ENCODE measurements at places on chromosomes 6 and 20.

DNA sequence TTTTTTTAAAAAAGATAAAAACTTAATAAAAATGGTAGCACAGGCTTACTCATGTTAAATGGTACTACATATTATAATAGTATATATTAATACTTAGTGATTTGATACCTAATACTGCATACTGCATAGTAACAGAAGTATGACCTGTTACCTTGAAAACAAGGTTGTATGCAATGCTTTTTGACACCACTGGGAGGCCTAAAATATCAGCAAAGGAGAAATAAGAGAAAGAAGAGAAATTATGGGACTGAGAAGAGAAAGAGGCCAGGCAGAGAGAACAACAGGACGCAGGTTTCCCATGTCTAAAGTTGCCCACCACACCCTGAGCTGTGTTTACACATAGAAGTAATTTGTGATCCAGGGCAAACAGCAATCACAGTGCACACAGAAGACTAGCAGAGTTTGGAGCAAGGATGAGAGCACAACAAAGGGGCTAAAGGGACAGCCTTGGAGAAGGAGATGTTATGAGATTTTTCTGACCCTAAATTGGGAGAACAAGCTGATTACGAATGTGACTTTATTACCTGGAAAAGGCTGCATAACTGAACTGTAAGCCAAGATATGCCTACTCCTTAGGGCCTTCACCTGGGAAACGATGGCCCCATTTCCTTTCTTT is 73.2 kb downstream of the ROS1 start:
- DNase-seq, result no peak

GRCh38 chr20:53413186-53413631 is 180.4 kb downstream of the ZNF217 start:
- DNase-seq, result no peak

DNA sequence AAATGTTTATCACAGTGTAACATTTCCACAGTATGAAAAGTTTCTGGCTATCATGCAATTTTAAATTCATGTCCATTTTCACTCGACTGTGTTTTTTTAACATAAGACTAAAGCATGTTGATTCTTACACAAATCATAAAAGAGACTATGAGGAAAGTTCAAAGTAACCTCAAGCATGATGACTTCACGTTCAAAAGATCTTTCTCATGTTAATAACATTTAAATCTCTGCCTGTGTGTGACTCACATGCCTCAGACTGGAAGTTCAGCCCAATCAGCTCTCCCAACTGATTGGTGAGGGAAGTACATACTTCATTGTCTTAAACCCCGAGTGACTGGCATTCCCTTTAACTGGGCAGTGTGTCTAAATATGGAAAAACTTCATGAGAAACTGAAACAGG is 37.4 kb downstream of the ATXN1 start:
- peak; percentile 87 for DNase-seq

- DNase-seq, result no peak
Measured at GRCh38 chr6:89952686-89953085, 58.4 kb downstream of the GJA10 start.

Data from epithelial cell of proximal tubule (primary cell).